ENCODE measurements at places on chromosomes 6 and 20. TPM values are rescaled to one million over a fixed set of nuclear protein-coding genes. Genes with fewer than 3 reads are reported as not detected.
A peak's percentile ranks its signal among the peaks of the same experiment; 100 is the strongest.

GRCh38 chr20:11372876-11373790, 544.6 kb upstream of the BTBD3 start:
- no peaks in the 10 kb centered on the region for H3K27me3 ChIP-seq
- H3K36me3 ChIP-seq: no peaks in the 10 kb centered on the region
- no peaks in the 10 kb centered on the region for H3K4me1 ChIP-seq

Gene SLC22A16
- not detected for total RNA-seq

DNA sequence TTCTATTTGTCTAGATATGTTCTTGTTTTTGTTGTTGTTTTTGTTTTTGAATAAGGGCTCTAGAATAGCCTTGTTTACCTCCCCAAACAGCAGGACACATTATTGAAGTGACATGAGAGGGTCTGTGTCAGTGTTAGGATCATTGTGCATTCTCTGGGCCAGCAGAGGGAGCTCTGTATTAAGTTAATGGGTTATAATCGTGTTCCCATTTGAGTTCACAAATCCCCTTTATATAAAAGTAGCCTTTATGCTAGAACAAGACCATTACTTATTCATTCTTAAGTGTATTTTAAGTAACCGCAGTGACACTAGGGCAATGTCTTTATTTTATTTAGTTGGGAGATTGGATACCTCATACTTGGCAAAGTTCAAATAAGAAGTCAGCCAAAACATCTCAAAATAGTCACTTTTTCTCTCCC, 44.8 kb downstream of the STK4 start:
- peak overlapping the region; percentile 25 for H3K27ac ChIP-seq
- H3K4me1 ChIP-seq: peaks cover 31% of the 10 kb centered on the region
- H3K36me3 ChIP-seq: peaks cover 57% of the 10 kb centered on the region
- no peaks in the 10 kb centered on the region for H3K27me3 ChIP-seq
- peak; percentile 61 for DNase-seq

DNA sequence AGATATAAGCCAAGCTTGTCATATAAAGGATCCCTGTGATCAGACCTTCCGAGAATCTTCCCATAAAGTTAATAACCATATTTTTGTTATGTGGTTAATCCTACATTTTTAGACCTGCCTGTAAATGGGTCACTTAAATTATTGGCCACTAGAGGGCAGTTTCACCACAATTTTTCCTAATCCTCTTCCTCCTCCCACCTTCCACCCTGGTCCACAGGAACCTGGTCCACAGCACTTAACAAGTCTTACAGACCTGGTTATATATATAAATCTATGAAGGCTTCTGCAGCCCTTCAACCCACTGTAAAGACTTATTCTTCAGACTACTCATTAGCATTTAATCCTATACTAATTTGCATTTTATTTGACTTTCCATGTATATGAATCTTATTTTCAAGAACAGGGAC, 28.3 kb downstream of the MRS2 start:
- no peak overlapping the region for H3K4me3 ChIP-seq
- no peak for DNase-seq
- H3K36me3 ChIP-seq: no peaks in the 10 kb centered on the region
- H3K27me3 ChIP-seq: no peaks in the 10 kb centered on the region
- no peak overlapping the region for H3K27ac ChIP-seq

DNA sequence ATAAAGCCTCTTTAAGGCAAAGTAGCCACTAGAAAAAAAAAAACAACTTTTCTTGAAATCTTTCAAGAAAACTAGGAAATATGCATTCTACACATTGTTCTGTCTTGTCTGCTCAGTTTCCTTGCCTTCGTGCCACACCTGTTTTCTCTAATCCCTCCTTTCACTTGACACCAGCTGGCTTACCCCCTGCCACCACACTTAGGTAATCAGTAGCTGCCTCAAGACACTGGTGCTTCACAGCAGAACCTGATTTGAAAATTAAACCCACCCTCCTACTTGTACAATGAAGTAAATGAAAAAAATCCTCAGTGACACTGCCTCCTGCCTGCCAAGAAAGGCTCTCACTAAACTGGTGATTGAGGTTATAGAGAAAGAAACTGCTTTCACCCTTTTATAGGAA, 45.8 kb upstream of the SCML4 start:
- peaks cover 4% of the 10 kb centered on the region for H3K4me1 ChIP-seq
- H3K4me3 ChIP-seq: no peak overlapping the region
- peaks cover 18% of the 10 kb centered on the region for H3K36me3 ChIP-seq

- H3K27me3 ChIP-seq: peaks cover 7% of the 10 kb centered on the region
- H3K36me3 ChIP-seq: no peaks in the 10 kb centered on the region
- H3K4me1 ChIP-seq: no peaks in the 10 kb centered on the region
- no peak for DNase-seq
- H3K27ac ChIP-seq: no peak overlapping the region
Measured at GRCh38 chr6:39422238-39422637, 99.7 kb upstream of the KCNK16 start.

- peak overlapping the region; percentile 88 for H3K27ac ChIP-seq
- peak overlapping the region; percentile 69 for H3K4me3 ChIP-seq
- H3K4me1 ChIP-seq: peaks cover 27% of the 10 kb centered on the region
- DNase-seq: peak; percentile 63
- peaks cover 12% of the 10 kb centered on the region for H3K36me3 ChIP-seq
Measured at GRCh38 chr6:157075549-157076450, 247.5 kb downstream of the TMEM242 start.

GRCh38 chr6:96156425-96156824, 140.7 kb downstream of the FUT9 start:
- peak overlapping the region; percentile 59 for H3K4me3 ChIP-seq
- peaks cover 4% of the 10 kb centered on the region for H3K27me3 ChIP-seq

GRCh38 chr6:158662607-158662953, 12.7 kb downstream of the SYTL3 start:
- H3K4me3 ChIP-seq: no peak overlapping the region
- H3K4me1 ChIP-seq: peaks cover 27% of the 10 kb centered on the region
- no peaks in the 10 kb centered on the region for H3K27me3 ChIP-seq
- DNase-seq: no peak
- H3K36me3 ChIP-seq: peaks cover 59% of the 10 kb centered on the region
- H3K27ac ChIP-seq: no peak overlapping the region

Gene RIMS1
- not detected for total RNA-seq

Gene GRM1
- not detected for total RNA-seq

DNA sequence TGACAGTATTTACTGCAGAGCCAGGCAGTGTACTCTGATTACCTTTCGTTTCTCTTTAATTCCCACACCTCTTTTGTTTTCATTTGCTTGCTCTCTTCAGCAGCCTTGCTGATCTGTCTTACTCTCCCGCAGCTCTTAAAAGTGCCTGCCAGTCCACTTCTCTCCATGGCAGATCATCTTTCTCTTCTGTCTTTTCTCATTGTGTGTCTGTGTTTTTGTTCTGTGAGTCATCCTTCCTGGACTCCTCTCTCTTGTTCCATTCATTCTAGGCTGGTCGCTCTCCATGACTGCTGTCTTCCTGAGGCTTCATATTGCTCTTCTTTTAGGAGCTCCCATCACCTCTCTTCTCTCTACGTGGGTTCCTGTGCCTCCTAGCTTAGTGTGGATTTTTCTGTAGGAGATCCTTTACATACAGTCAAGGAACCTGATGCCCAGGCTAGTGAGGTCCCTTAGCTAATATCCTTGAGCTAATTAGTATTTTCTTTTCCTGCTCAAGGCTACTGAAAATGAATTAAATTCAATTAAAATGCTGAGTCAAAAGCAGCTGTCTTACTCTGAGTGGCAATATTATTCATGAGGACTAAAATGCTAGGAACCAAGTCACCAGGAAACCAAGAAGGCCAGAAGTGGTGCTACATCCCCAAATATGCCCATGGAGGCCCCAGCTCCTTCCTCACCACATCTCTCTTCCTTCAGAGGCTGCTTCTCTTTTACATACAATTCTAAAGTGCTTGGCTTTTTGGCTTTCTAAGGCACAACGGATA, 86.1 kb downstream of the SLX4IP start:
- peak overlapping the region; percentile 11 for H3K27ac ChIP-seq
- H3K4me1 ChIP-seq: peaks cover 32% of the 10 kb centered on the region
- H3K4me3 ChIP-seq: no peak overlapping the region
- H3K27me3 ChIP-seq: no peaks in the 10 kb centered on the region
- DNase-seq: no peak
- peaks cover 6% of the 10 kb centered on the region for H3K36me3 ChIP-seq

Measured in activated CD8-positive, alpha-beta memory T cell treated with anti-CD3 and anti-CD28 coated beads, Interleukin-2, amount 10 ng/mL, durations not matched to agents 7 days and 5 days (primary cell).